AML-193 (cell line): ENCODE measurements at places on chromosomes 7 and 10.

- no peak for DNase-seq
These were observed 99.6 kb downstream of the JMJD1C start for GRCh38 chr10:63365976-63366765.

DNA sequence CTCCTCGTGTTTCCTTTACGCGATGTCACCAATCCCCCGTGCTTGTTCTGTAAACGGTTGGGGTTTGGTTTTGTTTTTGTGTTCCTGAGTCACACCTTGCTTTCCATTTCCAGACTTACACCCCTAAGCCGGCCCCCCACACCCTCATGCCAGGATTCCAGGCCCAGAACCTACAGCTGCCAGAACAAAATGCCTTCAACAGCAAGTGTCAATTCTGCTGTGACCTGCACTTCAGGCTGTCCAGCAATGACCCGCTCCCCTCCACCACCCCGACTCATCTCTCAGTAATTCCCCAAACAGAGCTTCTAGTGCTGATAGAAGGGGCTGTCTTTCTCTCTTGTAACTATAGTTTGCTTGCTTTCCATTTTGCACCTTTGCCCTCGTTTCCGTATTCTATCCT, 722.1 kb upstream of the CELF2 start:
- no peak for DNase-seq

- no peak for DNase-seq
These were observed 119.3 kb upstream of the PRKCQ start for GRCh38 chr10:6699336-6699735.

DNA sequence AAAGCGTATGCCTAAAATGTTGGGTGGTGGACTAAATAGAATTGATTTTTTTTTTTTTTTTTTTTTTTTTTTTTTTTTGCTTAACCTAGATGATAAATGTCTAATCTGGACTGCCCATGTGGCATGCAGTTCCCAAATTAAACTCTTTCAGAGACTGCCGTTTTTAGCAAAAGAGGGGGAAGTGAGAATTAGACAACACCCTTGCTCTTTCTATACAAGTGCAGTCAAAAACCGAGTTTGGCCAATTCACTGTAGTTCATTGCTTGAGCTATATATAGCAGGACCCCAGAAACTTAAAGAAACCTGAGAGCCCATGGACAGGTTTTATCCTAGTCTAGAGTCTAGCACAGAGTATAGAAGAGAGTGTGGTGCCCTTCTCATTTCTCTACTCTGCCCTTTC, 141.9 kb downstream of the GRM3 start:
- no peak for DNase-seq

DNA sequence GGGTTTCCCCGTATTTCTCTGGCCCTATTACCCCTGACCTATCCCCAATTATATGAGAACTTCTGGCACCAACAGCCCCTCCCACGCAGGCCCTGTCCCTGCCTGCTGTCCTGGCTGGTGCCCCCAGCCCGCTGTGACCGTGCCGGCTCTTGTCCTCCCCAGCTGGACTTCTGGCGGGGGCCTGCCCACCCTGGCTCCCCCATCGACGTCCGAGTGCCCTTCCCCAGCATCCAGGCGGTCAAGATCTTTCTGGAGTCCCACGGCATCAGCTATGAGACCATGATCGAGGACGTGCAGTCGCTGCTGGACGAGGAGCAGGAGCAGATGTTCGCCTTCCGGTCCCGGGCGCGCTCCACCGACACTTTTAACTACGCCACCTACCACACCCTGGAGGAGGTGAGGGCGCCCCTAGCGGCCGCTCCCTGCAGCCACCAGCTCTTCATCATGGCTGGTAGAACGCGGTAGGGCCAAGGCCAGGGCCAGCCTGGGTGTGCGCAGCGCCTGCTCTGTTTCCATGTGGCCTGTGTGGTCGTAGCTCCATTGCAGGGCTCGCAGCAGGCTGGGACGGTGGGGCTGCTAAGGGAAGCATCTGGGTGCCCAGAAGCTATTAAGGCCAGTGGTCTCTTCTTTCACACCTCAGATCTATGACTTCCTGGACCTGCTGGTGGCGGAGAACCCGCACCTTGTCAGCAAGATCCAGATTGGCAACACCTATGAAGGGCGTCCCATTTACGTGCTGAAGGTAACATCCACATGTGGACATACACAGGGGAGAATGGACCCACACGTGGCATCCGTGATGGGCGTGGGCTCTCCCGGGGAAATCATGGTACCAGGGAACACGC, 1.4 kb downstream of the CPA1 start:
- no peak for DNase-seq

- DNase-seq: no peak
These were observed 772 bp downstream of the SGMS1 start for GRCh38 chr10:50622706-50623662.

GRCh38 chr10:118286051-118286838, 55.9 kb downstream of the FAM204A start:
- DNase-seq: no peak

DNA sequence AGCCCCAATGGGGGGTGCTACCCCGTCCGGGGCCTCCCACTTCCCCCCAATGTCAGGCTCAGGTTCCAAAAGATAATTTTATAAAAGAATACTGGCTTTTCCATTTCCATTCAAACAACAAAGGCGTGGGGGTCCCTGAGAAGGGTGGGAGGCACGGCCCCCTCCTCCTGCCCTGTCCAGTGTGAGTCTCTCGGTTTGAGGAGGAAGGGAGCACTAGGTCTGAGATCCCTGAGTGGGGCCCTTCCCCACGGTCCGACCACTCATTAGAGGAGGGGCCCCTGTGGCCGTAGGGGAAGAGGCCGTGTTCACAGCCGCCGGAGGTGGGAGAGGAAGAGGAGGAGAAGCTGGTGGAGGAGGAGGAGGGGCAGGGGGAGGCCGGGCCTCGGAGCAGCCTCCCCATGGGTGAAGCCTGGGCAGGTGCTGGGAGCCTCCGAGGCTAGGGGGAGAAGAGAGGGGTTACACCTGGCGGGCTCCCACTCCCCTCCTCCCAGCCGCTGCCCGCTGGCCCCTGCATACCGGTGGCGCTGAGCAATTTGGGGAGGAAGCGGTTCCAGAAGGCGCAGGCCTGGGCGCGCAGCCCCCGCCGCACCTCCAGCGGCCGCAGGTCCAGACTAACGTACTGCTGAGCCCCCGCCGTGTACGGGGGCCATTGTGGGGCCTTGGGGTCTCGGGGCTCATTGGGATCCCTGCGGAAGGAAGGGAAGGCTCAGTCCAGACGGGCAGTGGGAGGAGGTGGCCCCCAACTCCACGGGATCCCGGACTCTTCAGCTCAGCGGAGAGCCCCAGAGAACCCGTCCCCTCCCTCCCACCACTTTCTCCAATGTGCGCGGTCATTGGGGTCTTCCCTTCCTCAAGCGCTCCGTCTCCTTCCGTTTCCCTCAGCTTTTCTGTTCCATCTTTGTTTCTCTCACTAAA, 1.4 kb upstream of the UFSP1 start:
- DNase-seq: no peak

GRCh38 chr10:62083412-62084267, 182.1 kb downstream of the ARID5B start:
- no peak for DNase-seq

GRCh38 chr7:98119256-98119918, 12.7 kb downstream of the LMTK2 start:
- no peak for DNase-seq

DNA sequence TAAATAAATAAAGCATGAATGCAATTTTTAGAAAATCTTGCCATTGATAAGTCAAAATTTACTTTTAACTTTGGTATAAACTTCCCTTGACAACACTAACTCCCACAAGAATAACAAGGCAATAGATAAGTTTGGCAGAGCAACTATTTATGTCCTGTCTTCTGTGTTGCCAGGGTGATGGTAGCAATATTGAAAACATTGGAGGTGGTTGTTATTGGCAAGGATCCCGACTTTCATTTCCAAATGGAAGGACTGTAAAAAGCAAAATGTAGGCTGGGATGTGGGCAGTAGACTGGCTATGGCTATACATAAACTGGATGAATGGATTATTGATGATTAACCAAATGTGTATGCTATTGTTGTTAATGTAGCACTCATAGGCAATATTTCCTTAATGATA, 134.9 kb upstream of the CACNA2D1 start:
- DNase-seq: no peak

GRCh38 chr10:85649461-85649860, 717.1 kb downstream of the GRID1 start:
- no peak for DNase-seq

- no peak for DNase-seq
These were observed 69.0 kb downstream of the CASD1 start for GRCh38 chr7:94578614-94579013.

- no peak for DNase-seq
These were observed 147.3 kb downstream of the MGMT start for GRCh38 chr10:129614341-129614740.

GRCh38 chr7:158366346-158366745, 221.3 kb downstream of the PTPRN2 start:
- no peak for DNase-seq

GRCh38 chr10:14598809-14599764, 175.6 kb downstream of the FAM107B start:
- no peak for DNase-seq

GRCh38 chr10:98433881-98434732, 12.6 kb downstream of the HPS1 start:
- DNase-seq: no peak

GRCh38 chr7:32427769-32428291, 62.4 kb downstream of the LSM5 start:
- DNase-seq: no peak

- no peak for DNase-seq
These were observed 4.1 kb downstream of the NHLRC2 start for GRCh38 chr10:113858541-113858940.
